Thymus (tissue), 14 donors: ENCODE measurements at places on chromosomes 4 and X. TPM values are rescaled to one million over a fixed set of nuclear protein-coding genes. Genes with fewer than 3 reads are reported as not detected.
A peak's percentile ranks its signal among the peaks of the same experiment; 100 is the strongest.

DNA sequence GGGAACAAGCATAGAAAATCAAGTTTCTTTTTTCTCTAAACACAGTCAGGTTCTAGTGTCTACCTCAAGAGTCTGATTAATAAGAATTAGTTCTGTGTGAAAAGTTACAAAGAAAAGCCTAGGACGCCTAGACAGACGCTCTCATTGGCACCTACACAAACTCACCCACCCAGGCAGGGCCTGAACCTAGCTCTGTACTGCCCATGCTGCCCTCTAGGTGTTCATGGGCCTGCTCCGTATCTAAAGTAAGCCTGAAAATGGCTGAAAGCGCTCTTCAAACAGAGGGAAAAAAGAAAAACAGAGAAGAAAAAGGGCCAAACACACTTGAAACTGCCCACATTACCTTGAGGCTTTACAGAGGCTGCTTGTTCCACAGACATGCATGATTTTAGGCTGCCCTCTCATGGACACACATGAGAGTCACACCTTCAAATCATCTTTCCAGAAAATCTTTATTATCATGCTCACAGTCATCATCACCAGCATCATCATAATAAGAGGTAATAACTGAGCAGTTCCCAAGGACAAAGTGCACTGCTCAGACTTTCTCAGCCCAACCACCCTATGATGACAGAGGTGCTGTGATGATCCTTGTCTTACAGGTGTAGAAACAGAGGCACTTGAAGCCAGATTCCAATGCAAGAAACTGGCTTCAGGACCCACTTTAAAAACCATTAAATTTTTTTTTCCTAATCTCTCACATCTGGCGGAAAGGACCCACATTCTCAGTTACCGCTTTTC is 49.6 kb downstream of the MAP7D2 start:
- peak overlapping the region; percentile 47 for H3K27ac ChIP-seq
- DNase-seq: peak; percentile 19
- H3K4me1 ChIP-seq: no peaks in the 10 kb centered on the region
- H3K27me3 ChIP-seq: no peaks in the 10 kb centered on the region
- H3K36me3 ChIP-seq: no peaks in the 10 kb centered on the region

GRCh38 chr4:5037553-5038551 is 13.4 kb upstream of the STK32B start:
- H3K27me3 ChIP-seq: no peaks in the 10 kb centered on the region
- peak; percentile 31 for DNase-seq
- peaks cover 35% of the 10 kb centered on the region for H3K4me1 ChIP-seq

Gene LCORL
- total RNA-seq: 13.3 TPM

Gene DCLK2
- 1.1 TPM for total RNA-seq

- H3K27ac ChIP-seq: no peak overlapping the region
- no peak for DNase-seq
Observed at GRCh38 chrX:136598631-136599030, 49.3 kb upstream of the CD40LG start.

DNA sequence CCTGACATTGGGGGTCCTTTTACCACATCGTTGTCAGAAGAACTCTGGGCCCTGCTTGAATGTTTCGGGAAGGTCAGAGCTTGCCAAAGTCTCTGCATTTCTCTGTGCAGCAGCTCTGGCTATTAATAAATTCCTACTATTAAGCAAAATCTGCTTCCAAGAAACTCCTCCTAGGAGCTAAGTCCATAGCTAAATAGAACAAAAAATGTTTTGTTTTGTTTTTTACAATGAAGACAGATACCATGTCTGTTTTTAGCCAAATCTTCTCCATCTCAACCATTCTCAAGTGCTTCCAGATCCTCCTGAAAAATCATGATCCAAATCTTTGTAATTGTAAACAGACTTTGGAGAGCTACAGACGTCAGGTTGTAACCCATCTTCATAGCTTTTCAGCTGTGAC is 161.6 kb downstream of the SPATA18 start:
- H3K27me3 ChIP-seq: no peaks in the 10 kb centered on the region
- H3K4me3 ChIP-seq: no peak overlapping the region
- H3K36me3 ChIP-seq: no peaks in the 10 kb centered on the region
- no peak for DNase-seq
- no peak overlapping the region for H3K27ac ChIP-seq

DNA sequence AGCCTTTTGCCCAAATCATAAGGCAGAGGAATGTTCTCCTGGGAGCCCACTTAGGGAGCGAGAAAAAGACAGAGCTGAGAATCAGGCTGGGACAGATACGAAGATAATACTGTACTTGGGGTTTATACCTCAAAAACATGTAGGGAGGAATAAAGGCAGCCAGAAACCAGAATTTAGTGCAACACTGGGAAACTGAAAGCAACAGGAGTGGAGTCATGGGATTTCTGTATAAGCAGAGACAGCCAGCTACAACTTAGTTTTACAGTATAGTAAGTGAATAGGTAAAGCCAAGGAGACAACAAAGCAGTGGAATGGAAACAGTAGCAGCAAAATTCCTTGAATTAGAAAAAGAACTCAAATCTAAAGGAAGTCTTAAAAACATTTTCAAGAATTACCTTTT is 413.2 kb downstream of the FAT4 start:
- DNase-seq: no peak
- H3K36me3 ChIP-seq: no peaks in the 10 kb centered on the region
- no peak overlapping the region for H3K4me3 ChIP-seq
- H3K27me3 ChIP-seq: no peaks in the 10 kb centered on the region

DNA sequence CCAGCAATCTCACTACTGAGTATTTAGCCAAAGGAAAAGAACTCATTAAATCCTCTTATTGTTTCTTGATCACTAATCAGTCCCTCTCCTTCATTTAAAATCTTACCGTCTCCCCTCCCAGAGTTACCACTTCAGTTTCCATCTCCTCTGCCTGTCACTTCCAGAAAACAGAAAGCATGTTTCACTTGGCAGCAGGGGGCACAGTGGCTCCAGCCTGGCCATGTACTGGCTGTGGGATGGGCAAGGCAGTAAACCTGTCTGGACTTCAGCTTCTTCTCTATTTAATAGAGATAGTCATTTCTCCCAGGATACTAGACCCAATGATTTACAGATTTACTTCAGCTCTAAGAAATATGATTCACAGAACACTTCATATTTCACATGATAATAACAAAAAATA is 63.2 kb downstream of the CD40LG start:
- no peaks in the 10 kb centered on the region for H3K27me3 ChIP-seq
- no peak overlapping the region for H3K27ac ChIP-seq
- H3K4me1 ChIP-seq: peaks cover 4% of the 10 kb centered on the region
- H3K4me3 ChIP-seq: no peak overlapping the region

Gene MAGEC3
- total RNA-seq: not detected

Gene BLOC1S4
- 11.9 TPM for total RNA-seq

DNA sequence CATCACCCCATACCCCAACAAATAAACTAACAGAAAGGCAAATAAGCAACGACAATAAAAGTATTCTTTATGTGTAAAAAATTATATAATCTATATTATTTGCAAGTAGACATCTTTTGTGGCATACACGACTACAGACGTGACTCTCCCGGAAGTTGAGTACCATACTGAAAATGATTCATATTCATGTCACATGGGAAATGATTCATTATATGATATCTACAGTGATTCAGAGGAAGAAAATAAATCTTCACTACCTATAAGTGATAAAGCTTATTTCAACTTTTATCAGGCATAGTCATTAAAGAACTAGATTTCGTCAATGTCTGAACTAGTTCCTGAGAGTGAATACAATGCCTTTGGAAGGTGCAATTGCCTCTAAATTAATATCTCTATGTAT is 4.6 kb upstream of the ANTXR2 start:
- H3K27me3 ChIP-seq: peaks cover 2% of the 10 kb centered on the region
- DNase-seq: no peak
- peaks cover 3% of the 10 kb centered on the region for H3K4me1 ChIP-seq
- no peaks in the 10 kb centered on the region for H3K36me3 ChIP-seq
- H3K27ac ChIP-seq: no peak overlapping the region

Gene KCTD8
- not detected for total RNA-seq

GRCh38 chr4:132587626-132588025 is 561.5 kb upstream of the PCDH10 start:
- no peak for DNase-seq
- no peaks in the 10 kb centered on the region for H3K4me1 ChIP-seq
- H3K27me3 ChIP-seq: no peaks in the 10 kb centered on the region
- H3K4me3 ChIP-seq: no peak overlapping the region
- no peak overlapping the region for H3K27ac ChIP-seq
